ENCODE measurements at places on chromosomes 12 and 14.
A peak's percentile ranks its signal among the peaks of the same experiment; 100 is the strongest.

- no peak for DNase-seq
Measured at GRCh38 chr12:25323581-25323982, 72.9 kb upstream of the KRAS start.

GRCh38 chr12:32533971-32534590, 134.7 kb downstream of the FGD4 start:
- DNase-seq, result no peak

- DNase-seq, result no peak
Measured at GRCh38 chr12:24378548-24379407, 429.3 kb upstream of the SOX5 start.

GRCh38 chr14:102523569-102524450, 14.2 kb upstream of the ANKRD9 start:
- DNase-seq, result peak; percentile 60

DNA sequence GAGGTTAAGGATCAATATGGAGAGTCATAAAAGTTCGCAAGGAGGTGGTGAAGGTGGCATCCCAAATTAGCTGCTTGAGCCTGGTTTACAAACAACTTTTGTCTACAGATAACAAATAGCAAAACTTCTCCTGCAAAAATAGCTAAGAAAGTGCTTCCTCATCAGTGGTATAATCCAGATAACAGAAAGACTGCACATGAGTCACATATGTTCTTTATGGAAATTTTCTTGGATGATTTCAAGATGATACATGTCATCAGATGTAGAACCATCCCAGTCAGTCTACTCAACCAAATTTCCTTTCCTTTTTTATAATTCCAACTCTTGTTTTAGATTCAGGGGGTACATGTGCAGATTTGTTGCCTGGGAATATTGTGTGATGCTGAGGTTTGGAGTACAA, 133.0 kb downstream of the BTG1 start:
- DNase-seq, result no peak

- no peak for DNase-seq
Measured at GRCh38 chr14:99155173-99156089, 116.6 kb downstream of the BCL11B start.

DNA sequence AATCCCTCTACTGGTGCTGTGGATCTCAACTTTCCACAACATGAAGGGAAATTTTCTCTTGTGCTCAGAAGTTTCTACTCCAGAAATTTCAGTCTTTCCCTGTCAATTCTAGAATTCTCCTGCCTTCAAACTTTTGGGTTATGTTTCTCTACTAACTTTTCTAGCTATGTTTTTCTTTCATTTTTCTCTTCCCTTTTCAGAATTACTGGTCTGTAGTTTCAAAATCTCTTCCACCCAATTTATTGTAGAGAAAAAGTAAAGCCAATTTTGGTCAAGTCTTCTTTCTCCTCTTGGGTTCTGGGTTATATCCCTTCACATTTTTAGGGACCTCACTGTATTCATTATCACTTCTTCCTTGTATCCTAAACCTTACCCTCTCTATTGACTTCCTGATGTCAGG, 18.9 kb downstream of the CNTN1 start:
- no peak for DNase-seq

DNA sequence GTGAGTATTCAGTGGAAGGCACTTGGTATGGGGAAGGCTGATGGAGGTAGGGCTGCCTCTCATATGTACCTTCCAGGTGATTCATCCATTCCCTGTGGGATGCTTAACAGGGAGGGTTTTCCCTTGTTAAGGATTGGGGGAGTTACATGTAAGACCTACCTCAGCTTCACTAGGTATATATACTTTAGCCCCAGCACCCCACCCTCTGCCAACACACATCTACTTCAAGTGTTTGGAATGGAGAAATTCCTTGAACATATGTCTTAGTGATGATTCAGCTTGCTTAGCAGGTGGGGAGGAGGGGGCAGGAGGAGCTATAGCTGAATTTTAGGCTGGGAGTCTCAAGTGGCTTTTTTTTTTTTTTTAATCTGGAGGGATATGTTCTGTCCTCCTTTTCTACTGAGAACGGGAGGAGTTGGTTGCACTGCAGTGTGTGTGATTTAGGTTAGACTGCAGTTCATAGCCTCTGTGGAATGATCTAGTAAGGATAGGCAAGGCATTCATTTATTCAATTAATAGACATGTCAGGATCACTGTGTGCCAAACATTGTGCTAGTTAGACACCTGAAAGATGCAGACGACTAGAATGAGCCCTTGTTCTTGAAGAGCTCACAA, 1.7 kb downstream of the PIP4K2C start:
- no peak for DNase-seq

DNA sequence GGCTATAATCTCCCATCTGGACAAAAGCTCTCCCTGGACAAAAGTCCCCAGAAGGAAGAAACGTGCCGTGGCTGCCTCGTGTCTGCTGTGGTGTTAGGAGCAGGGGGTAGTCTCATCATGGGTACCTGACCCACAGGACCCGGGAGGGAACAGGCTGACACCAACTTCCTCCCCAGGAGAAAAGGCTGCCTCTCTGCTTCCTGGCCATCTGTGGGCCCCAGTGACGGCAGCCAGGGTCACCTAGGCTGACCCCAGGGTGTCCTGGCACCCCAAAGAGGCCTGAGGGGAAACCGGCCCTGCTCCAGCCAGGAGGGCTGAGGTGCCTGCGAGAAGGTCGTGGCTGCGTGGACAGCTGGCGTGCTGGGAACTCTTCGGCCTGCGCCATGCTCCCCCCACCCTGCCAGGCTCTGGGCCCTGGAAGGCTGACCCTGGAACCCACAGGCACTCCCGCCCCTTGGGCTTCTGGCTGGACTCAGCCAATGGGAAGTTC, 133.9 kb downstream of the RFLNA start:
- DNase-seq, result no peak

- DNase-seq, result peak; percentile 35
Measured at GRCh38 chr12:32398816-32399369, 465 bp upstream of the FGD4 start.

GRCh38 chr14:98997526-98998205, 274.3 kb downstream of the BCL11B start:
- DNase-seq, result no peak

DNA sequence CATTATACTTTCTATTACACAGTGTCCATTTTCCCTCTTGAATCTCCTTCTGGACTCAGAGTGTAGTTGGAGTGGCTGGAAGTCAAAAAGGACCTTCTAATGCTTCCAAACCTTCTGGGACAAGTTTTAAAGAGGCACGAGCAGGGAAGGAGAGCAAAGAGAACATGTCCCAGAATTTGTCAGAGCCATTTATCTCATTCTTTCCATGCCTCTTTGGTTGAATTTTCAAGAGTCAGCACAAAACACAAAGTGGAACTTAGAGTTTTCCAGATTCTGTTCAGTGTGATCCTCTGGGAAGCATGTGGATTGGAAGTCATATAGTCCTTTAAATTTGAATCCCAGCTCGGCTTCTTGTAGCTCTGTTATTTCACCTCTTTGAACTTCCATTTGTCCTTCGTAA, 138.2 kb upstream of the PWP1 start:
- no peak for DNase-seq

DNA sequence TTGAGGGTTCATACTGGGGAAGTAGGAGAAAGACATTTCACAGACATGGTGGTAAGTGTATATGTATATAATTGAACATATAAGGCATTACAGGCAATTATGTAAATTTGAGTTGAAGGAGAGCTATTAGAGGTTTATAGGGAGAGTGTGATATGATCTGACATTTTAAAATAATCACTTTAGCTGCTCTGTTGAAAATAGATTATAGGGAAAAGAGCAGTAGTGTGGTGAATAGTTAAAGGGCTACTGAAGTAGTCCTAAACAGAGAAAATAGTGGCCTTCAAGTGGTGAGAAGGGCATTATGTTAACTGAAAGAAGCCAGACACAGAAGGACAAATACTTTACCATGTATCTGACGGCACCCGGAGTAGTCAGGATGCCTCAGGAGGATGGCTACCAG, 234.2 kb downstream of the SLC41A2 start:
- DNase-seq, result no peak

GRCh38 chr14:50233951-50234250, 2.5 kb upstream of the SOS2 start:
- DNase-seq, result no peak

GRCh38 chr14:26709019-26709418, 111.2 kb upstream of the NOVA1 start:
- no peak for DNase-seq

DNA sequence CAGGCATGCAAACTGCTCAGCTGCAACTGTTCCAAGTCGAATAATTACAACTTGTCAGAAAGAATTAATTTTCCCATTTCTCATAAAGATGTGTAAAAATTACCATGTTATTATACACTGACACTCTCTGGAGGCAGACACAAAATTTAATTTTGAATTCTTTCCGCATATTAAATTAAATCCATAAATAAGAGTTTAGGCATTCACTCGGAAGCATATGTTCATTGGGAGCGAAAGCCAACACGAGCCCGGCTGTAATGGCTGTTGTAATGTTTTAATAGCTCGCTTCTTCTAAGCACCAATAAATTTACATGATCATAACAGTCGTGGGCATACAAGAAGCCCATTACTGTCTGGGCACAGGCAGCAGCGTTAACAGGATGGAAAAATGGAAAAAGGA, 189.6 kb upstream of the SOX5 start:
- DNase-seq, result no peak

GRCh38 chr14:35134329-35135123, 12.2 kb downstream of the PRORP start:
- DNase-seq, result no peak

DNA sequence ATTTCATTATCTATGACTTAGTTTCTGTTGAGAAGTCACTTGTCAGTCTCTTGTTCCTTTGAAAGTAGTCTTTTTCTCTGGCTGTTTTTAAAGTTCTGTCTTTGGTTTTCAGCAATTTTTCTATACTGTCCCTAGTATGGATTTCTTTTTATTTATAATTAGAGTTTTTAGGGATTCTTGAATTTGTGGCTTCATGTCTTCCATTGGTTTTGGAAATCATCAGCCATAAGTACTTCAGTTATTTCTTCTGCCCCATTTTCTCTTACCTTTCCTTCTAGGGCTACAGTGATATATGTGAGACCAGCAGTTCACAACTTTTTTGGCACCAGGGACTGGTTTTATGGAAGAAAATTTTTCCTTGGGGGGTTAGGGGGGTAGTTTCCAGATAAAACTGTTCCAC, 90.0 kb upstream of the EVL start:
- no peak for DNase-seq

DNA sequence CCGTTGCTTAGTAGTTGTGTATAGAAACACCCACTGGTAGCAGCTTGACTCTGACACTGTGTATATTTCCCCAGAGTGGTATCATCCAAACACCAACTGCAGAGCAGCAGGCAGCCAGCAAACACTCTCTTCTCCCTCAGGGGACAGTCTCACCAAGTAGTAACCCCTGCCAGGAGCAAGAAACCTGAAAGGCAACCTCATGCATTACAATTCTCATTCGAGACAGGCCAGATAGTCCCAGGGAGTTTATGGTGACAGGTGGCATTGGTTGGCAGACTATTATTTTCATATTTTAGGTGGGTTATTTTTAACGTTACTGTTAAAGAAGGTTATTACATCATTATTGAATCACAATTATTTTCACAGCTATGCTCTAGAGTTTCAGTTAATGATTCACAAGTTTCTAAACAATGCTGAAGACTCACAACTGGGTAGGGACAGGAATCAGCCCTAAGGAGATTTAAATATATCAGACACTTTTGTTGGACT, 222.8 kb downstream of the EGLN3 start:
- no peak for DNase-seq

- DNase-seq, result no peak
Measured at GRCh38 chr12:56658921-56659320, 13.1 kb upstream of the ATP5F1B start.

DNA sequence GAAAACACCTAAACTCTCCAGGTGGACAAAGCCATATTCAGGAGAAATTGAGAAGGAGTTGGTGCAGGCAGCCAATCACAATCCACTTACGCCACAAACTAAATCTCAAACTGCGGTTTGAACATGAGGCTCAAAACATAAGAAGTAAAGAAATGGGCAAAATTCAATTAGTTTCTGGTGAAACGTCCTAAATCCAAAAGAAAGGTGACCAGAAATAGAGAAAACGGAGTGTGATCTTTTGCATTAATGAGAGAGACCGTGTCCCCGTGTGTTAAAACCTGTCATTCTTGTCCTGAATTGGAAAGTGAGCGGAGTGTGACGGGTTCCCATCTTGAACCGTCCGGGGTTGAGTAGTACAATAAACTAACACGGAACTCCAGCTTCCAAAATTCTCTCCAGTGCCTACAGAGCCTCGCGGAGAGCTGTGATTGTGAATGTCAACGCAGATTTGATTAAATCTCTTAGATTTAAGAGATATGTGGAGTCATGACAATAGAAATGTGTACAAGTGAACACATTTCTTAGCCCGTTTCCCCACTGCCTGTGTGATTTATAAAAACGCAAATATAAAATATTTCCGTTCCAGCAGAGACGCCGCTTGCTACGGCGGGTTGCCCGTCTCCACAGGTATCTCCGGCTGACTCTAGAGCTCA, 595 bp upstream of the METAP2 start:
- DNase-seq, result peak; percentile 40

- DNase-seq, result no peak
Measured at GRCh38 chr12:89412665-89413064, 60.4 kb upstream of the DUSP6 start.

DNA sequence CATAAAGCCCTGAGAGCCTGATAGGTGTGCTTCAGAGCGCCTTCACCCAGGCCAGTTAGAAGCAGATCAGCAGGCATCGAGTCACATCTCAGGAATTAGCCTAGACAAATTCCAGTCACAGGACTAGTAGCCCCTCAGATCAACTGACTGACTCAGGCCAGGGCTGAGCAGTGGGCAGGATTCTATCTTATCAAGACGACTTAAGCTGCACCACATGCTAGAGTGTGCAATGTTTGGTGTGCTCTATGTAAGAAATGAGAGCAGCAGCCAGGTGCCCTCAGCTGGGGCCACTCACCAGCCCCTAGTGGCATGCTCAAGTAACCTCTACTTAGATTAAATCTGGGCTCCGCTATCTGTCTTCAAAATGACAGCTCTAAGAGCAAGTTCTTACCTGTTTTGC, 19.7 kb upstream of the NGB start:
- no peak for DNase-seq

GRCh38 chr14:55271572-55272298, 514 bp downstream of the FBXO34 start:
- DNase-seq, result peak; percentile 53

GRCh38 chr14:95685978-95686922, at the start of gene TCL1B:
TSS of gene TCL1B (plus strand) at chr14:95686426. CDS start at chr14:95686468, 42 bp downstream.
- DNase-seq, result no peak

- no peak for DNase-seq
Measured at GRCh38 chr14:51430079-51430478, 190.0 kb downstream of the TMX1 start.

DNA sequence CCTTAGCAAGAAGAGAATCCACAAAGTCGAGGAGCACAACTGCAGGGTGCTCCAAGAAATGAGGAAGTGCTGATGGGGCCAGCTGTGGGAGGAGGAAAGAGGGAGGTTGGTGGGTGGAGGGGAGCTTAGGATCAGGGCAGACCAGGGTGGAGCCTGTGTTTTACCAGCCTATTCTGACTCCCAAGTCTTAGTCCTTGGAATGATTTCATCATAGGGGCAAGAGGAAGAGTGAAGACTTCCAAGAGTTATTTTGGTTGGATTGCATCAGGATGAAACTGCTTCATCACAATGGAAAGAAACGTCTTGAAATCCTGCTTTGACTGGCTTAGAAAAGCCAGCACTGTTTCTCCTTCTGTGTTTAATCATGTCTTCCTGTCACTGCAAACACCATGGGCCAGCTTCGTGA, 194.0 kb downstream of the DPF3 start:
- no peak for DNase-seq

Data from NCI-H1105 treated with DMSO at 0.1 percent for 48 hours (cell line).